Left renal pelvis (tissue), 4 donors: ENCODE measurements at places on chromosomes 7 and 10.

DNA sequence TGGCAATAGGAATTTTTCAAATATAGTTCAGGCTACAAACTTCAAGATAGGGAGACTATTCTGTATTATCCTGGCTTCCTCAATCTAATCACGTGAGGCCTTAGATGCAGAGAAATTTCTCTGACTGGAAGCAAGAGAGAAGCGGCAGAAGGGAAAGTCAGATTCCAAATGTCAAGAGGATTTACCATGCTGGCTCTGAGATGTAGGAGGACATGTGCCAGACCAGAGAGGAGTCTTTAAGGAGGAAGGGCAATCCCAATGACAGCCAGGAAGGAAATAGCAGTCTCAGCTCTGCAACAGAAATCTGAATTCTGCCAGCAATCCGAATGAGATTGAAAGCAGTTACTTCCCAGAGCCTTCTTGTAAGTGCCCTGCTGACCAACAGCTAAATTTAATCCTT, 57.4 kb downstream of the NUTM2E start:
- no peak for DNase-seq

GRCh38 chr7:1946773-1947450, 276.8 kb downstream of the ELFN1 start:
- no peak for DNase-seq

- no peak for DNase-seq
Measured at GRCh38 chr7:137423321-137423720, 79.8 kb upstream of the PTN start.

- DNase-seq = no peak
Measured at GRCh38 chr10:120646738-120647456, 189.9 kb downstream of the PLPP4 start.

- no peak for DNase-seq
Measured at GRCh38 chr10:27779462-27780015, 33.9 kb upstream of the MKX start.

DNA sequence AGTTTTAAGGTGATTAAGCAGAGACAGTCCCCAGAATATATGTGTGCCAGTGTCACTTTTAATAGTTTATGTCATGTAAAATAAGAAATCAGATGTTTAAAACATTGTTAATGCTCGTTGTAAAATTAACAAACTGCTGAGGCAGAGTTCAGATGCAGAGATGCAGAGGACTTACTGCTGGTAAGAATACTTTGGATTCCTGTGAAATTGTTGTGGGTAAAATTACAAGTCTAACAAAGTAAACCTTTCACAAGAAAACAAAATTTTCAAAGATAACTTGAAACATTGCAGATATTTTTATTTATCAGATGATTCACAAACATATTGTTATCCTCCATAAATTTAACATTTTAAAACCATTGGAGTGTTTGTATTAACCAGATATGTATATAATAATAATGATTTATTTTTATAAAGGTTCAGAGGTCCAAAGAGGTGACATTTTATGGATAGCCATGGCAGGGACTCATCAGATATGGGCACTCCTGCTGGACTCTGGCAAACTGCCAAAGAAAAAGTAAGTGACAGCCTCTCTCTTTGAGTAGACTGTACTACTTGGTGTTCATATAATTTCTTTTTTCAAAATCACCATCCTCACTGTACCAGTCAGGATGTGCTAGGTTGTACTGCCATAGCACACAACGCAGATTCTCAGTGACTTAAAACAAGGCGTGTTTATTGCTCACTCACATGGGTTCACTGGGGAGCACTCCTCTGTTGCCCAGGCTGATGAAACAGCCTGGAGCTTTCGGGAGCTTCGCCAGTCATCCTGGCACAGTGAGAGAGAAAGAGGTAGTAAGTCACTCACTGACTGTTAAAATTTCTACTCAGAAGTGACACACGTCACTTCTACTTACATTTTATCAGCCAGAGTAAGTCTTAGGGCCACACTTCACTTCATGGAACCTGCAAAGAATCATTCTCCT, 43.5 kb downstream of the NHLRC2 start:
- DNase-seq = no peak

GRCh38 chr7:41698114-41698513, 4.8 kb downstream of the INHBA start:
- DNase-seq = no peak

DNA sequence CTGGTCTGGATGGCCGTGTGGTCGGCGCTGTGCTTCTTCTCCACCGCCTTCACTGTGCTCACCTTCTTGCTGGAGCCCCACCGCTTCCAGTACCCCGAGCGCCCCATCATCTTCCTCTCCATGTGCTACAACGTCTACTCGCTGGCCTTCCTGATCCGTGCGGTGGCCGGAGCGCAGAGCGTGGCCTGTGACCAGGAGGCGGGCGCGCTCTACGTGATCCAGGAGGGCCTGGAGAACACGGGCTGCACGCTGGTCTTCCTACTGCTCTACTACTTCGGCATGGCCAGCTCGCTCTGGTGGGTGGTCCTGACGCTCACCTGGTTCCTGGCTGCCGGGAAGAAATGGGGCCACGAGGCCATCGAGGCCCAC, 1.1 kb downstream of the FZD9 start:
- DNase-seq = no peak

GRCh38 chr10:47095211-47095610, 184.0 kb downstream of the PTPN20 start:
- DNase-seq = no peak

DNA sequence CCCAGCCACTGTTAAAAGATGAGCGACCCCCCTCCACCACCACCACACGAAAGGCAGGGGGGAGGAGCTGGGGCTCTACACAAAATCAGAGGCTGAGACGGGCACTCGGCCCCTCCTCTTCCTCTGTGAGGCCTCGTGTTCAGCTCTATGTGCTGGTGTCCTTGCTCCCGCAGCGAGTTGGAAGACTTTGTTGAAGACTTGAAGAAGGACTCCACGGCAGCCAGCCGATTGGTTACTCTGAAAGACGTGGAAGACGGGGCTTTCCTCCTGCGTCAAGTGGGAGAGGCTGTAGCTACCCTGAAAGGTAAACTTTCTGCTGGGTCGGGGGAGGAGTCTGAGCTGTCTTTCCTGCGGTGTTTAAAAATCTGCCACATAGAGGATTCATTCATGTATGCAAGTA, 203.7 kb downstream of the ARHGAP21 start:
- no peak for DNase-seq

DNA sequence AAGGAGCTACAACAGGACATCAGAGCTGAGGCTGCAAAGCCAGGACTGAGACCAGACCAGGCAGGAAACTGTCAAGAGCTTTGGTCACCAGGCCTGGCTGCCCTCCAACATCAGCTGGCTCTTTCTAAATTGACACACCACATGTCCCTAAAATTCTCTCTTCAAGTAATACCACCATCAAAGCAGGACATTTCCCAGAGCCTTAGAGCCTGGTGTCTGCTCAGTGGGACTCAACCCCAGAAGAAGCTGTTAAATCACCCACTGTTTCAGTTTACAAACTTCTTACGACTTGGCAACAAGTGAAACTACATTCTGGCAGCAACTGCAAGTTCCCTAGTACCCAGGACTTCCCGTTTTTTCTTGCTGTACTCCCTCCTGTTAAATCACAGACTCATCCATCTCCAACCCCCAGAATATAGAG, 3.8 kb upstream of the IL6 start:
- DNase-seq = no peak

DNA sequence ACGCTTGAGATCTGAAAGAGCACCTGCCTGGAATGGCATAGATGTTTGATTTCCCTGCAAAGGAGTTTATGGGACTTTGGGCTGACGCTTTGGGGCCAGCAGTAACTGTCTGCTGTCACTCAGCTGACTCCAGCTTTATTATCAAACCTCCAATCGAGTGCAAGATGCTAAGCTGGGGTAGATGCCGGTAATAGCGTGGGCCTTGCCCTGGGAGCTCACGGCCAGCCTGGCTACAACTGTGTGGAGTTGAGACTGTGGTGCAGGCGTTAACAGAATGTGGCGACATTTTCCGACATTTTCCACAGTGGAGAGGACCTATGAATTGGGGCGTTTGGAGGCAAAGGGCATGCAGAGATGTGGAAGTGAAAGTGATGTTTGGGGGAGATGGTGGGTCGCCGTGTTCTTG, 1.3 kb downstream of the CHST12 start:
- DNase-seq = no peak

DNA sequence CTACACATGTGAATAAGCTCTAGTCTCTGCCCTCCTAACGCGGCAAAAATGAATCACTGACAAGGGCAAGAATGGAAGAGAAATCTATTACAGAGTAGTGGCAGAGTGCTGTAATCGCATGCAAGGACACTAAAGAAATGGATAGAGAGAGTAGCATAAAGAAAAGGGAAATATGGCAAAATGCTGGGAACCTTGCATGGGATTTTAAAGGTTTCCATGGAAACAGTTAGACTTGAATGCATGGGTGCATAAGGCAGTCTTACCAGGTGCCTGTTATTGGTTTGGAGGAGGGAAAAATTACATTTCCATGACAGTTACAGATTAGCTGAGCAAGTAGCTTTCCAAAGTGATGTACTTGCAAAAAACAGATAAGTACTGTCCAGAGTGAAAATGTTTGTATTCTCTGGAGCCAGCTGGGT, 233.4 kb downstream of the PTN start:
- no peak for DNase-seq

DNA sequence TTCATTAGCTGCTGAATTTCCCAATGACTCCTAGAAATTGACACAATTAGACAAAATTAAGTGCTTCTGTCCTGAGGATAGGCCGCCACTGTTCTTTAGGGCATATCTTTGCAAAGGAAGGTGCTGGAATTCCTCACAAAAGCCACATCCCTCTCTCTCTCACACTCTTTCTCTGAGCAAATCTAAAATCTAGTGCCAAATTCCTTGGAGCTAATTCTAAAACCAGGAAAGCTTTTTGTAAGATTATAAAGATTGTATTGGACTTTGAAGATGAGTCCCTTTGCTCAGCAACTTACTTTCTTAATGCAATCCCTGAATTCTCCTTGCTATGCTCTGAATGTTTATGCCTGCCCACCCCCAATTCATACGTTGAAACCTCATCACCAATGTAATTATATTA, 288.9 kb downstream of the KCNMA1 start:
- DNase-seq = no peak

GRCh38 chr7:52753855-52754254, 281.6 kb upstream of the POM121L12 start:
- no peak for DNase-seq

- no peak for DNase-seq
Measured at GRCh38 chr10:76086170-76086760, 654.8 kb downstream of the LRMDA start.

DNA sequence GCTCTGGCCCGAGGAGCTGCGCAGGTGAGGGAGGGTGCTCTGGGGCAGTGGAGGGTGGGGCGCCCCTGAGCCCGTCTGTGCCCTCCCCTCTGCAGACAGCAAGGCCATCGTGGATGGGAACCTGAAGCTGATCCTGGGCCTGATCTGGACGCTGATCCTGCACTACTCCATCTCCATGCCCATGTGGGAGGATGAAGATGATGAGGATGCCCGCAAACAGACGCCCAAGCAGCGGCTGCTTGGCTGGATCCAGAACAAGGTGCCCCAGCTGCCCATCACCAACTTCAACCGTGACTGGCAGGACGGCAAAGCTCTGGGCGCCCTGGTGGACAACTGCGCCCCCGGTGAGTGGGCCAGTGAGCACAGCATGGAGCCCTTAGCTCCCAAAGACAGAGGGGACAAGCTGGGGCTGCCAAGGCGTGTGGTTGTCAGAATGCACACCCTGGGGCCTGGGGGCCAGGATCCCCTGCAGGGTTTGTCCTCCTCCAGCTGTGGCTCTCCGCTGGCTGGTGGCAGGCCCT, 5.1 kb downstream of the FLNC start:
- DNase-seq = no peak

GRCh38 chr7:92608380-92609322, 18.5 kb upstream of the FAM133B start:
- no peak for DNase-seq

DNA sequence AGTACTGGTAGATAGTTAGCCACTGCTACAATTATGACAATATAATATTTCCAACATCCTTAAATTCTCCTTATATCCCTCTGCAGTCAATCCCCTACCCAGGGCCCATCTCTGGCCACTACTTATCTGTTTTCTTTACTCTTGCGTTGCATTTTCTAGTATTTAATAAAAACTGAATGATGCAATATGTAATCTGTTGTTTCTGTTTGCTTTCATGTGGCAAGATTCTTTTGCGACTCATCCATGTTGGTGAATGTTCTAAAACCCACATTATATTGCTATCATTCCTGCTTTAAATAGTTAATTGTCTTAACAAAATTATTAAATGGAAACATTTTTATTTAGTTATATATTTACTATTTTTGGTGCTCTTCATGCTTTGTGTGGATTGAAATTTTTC, 338.5 kb downstream of the MDFIC start:
- no peak for DNase-seq

GRCh38 chr7:40659231-40659630, 524.4 kb downstream of the SUGCT start:
- no peak for DNase-seq

DNA sequence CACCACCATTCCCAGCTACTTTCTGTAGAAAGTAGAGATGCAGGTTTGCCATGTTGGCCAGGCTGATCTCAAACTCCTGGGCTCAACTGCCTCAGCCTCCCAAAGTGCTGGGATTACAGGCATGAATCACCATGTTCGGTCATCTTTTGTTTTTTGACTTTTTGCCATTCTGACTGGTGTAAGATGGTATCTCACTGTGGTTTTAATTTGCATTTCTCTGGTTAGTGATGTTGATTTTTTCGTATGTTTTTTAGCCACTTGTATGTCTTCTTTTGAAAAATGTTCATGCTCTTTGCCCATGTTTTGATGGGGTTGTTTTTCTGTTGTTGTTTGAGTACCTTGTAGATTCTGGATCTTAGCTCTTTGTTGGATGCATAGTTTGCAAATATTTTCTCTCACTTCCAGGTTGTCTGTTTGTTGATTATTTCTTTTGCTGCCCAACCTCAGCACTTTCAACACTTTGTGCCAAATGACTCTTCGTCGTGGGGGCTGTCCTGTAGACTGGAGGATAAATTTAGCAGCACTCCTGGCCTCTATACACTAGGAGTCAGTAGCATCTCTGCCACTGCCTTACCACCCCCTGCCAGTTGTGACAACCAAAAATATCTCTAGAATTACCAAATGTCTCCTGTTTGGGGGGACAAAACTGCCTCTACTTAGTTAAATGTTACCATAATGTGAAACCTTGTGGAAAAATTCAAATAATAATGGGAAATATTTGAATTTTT, 6.5 kb upstream of the CPED1 start:
- no peak for DNase-seq

DNA sequence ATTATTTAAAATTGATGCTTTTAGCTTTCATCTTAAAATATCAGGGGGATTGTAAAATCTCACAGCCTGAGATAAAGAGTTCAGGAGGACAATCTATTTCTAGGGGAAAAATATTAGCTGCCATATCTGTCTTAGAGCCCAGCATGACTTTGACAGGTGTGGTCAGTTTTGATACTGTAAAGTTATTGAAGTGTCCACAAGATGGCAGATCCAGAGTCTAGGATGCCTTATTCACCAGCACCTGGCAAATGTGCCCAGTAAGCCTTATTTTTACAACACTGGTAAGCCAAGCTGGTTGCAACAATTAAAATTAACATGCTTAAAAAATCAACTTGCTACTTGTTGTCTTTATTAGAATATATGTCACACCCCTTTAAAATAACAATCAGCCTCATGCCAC, 579.3 kb downstream of the SH2D4B start:
- DNase-seq = no peak

GRCh38 chr10:130053561-130053960, 57.1 kb downstream of the C10orf143 start:
- DNase-seq = no peak
